ENCODE measurements at places on chromosomes 4 and X.

DNA sequence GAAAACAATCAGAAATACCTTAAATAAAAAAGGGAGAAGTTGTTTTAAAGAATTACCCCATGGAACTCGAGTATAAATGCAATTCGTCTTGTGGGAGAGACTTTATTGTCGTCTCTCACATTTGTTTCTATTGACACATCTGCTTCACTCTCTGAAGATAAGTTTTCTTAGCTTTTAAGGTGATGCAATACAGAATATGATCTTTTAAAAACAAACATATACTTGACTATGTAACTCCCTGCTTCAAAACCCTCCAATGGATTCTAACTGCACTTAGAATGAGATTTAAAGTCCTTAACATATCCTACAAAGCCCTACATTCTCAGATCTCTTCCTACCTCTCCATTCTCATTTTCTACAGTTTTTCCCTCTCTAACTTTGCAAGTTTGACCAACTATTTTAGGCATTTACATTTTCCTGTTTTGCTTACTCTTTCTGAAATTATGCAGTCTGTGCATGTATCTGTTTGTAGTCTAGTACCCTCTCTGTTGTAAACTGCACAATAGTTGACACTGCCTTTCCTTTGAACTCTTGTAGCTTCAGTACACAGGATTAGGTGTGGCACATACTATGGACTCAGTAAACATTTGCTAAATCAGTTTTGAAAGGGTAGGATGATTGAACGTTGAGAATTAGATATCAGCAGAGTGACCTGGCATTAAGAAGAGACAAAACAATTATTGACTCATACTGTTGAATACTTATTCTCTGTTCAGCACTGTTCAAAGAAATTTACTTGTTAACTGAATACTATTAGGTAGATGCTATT, 59.8 kb downstream of the AGTR2 start:
- DNase-seq: no peak

- peak; percentile 67 for DNase-seq
These were observed 41.5 kb upstream of the SMIM10 start for GRCh38 chrX:134949271-134949670.

- DNase-seq: no peak
These were observed 64.9 kb downstream of the POLR2B start for GRCh38 chr4:57043347-57044251.

DNA sequence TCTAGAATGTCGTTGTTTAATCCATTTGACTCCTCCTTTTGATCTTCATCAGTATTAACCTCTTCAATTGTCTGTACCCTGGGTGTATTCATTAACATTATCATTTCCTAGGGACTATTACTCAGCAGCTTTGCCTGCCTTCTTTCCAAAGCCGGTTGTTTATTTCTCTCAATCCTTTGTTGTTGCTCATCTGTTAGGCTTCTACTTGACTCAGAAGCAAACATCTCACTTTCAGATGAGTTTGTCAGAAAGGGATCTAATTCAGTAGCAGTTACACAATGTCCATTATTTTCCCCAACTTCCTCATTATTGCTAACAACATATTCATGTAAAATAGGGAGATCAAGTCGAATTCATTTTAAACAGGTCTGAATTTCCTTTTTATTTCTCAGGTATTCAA, 22.1 kb upstream of the HSD17B10 start:
- peak; percentile 59 for DNase-seq

- no peak for DNase-seq
These were observed 5.4 kb downstream of the FAM47E start for GRCh38 chr4:76256968-76257367.

- no peak for DNase-seq
These were observed 87.6 kb downstream of the GBA3 start for GRCh38 chr4:22780317-22780716.

DNA sequence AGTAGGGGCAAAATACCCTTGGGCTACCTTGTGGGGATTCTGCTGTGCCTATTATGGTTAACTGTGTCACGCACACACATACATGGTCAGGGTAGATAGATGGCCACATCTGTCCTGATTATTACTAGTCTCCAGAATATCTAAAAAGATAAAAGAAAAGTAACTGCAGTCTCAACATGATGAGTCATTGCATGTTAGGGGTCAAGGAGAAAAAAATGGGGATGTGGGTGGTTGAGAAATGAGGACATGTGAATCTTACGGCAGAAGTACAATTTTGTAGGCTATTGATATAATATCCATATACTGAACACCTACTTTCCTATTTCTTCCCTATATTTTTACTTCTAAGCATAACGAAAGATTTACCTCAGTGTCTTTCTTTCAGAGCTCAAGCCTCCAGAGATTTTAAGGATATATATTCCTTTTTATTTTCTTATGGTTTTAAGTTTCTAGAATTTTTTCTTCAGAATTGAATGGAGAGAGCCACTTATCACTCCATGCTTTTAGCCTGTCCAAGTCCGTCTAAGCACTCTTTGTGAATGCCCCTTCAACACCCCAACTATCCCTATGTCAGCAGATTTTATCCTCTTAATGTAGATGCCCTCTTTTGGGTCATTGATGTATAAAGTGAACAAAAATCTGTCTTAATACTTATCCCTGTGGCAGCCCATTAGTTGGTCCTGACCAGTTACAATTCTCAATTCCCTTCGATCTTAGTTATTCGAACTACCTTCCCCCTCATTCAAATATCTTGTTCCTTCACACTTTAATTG, 642.2 kb downstream of the IQCM start:
- DNase-seq: no peak

GRCh38 chr4:164615964-164616363, 138.0 kb upstream of the SMIM31 start:
- DNase-seq: no peak

DNA sequence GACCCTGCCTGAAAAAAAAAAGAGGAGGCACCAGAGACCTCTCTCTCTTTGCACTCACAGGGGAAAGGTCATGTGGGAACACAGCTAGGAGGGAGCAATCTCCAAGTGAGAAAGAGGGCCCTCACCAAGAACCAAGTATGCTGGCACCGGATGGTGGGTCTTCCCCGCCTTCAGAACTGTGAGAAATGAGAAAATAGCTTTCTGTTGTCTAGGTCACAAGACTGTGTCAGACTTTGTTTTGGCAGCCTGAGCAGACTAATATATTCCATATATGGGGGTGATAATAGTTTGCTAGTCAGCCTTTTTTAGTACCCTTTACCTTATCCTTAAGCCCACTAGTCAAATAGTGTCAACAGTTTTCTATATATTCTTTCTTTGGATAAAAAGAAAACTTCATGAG, 193.0 kb downstream of the TRIML1 start:
- DNase-seq: no peak

DNA sequence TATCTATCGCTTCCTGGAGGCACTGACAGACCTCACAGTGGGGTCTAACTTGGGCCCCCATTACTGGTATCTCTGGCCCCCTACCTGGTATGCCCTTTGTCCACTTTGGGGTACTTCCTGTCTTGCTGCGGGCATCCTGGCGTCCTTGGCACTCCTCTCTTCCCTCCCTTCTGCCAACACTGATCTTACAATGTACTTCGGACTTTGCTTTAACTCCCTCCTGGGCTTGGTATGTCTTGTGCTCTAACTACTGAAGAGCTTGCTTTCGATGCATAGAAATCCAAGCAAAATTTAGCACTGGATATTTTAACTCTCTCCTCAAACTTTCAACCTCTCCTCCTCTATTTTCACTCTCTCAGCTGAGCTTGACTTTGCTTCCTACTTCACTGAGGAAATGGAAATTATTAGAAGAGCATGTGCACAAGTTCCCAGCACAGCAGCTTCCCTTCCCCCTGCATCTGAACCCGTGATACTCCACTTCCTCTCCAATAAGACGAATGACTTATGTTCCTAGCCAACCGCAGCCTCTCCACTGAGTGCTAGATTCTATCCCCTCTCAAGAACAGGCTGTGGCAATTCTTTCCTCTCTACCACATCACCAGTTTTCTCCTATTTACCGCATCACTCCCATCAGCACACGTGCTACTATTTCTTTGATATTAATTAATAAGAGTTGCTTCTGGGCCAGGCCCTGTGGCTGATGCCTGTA, 52.9 kb downstream of the SUPT20HL2 start:
- DNase-seq: no peak

GRCh38 chr4:857461-857860, 31.5 kb upstream of the CPLX1 start:
- DNase-seq: no peak

GRCh38 chr4:163665521-163666331, 171.2 kb downstream of the TMA16 start:
- no peak for DNase-seq

DNA sequence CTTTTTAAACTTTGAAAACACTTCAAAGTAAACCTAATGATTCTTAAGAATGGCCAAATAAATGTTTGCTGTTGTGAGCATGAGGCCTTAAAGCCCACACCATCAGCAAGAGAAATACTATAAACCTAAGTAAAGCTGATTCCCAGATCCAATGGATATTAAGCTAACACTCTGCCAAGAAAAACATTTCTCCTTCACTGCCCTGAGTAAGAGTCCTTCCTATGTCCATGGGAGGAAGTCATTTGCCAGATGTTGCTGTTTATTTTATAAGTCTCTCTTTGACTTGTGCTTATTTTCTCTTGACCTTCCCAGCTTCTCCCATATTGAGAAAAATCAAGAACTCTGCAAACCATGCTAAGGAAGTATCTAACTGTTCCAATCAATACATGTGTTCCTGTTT, 154.3 kb upstream of the EDNRA start:
- no peak for DNase-seq

DNA sequence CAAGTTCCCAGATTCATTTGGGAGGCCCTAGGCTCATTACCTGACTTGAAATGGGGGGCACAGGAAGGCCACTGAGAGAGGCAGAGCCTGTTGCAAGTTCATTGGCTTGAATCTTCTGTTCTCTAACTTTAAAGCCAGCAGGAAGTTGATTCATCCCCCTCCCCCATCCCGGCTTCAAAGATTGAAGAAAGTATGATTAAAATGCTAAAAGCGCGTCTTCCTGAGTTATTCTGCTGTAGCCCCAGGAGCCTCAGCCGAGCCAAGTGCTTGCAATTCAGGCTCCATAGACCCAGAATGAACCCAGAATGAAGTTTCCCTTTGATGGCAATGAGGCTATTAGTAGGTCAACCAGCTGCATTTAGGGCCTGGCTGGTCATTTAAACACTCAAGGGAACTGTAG, 14.7 kb downstream of the CHST7 start:
- peak; percentile 28 for DNase-seq

DNA sequence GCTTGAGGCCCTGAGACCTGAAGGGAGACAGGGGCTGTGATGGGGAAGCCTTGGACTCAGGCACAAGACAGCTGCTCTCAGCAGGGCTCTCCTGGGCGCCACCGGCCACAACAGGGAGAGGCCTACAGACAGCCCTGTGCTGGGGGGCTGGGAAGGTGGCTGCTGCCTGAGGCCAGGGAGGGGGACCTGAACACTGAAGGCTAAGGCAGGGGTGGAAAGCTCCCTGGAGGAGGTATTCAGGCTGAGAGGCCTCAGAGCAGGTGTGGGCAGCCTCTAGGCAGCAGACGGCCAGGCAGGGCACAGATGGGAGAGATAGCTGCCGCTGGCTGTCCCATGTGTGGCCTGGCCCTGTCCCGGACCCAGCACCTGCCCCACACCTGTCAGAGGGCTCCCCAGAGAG, 33.0 kb downstream of the TACC3 start:
- no peak for DNase-seq

- DNase-seq: peak; percentile 18
These were observed 29.2 kb downstream of the SULT1E1 start for GRCh38 chr4:69830560-69831269.

- DNase-seq: no peak
These were observed 47.0 kb downstream of the EVC start for GRCh38 chr4:5757954-5758353.

- no peak for DNase-seq
These were observed 315.4 kb upstream of the IGFBP7 start for GRCh38 chr4:57425610-57426009.

DNA sequence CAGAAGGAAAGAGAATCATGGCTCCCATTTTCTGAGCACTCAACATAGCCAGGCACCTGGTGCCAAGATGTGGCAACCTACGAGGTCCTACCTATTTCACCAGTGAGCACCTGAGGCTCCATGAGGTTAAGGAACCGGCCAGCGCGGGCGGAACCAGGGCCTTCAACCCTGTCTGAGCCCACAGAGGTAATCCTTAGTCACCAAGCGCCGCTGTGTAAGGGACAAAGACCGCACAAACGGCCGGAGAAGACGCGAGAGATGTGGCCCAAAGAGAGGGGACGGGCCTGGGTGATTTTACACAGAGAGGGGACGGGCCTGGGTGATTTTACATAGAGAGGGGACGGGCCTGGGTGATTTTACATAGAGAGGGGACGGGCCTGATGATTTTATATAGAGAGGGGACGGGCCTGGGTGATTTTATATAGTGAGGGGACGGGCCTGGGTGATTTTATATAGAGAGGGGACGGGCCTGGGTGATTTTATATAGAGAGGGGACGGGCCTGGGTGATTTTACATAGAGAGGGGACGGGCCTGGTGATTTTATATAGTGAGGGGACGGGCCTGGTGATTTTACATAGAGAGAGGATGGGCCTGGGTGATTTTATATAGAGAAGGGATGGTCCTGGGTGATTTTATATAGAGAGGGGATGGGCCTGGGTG, 114.2 kb downstream of the SMIM20 start:
- DNase-seq: no peak

DNA sequence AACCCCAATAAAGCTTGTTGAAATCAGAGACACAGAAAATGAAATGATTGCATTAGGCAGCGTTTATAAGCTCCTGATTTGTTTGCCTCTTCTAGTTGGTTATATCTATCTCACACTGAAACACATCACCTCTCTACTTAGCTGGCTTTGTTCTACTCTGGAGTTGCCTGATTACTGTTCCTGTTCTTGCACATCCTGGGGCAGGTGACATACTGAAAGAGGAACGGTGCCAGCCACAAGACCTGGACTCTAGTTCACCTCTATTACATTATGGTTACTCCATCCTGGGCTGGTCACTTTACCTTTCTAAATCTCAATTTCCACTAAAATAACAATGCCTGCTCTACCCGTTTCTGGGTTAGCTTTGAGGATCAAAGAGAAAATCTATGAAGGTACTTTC, 47.9 kb downstream of the TRIM2 start:
- no peak for DNase-seq

DNA sequence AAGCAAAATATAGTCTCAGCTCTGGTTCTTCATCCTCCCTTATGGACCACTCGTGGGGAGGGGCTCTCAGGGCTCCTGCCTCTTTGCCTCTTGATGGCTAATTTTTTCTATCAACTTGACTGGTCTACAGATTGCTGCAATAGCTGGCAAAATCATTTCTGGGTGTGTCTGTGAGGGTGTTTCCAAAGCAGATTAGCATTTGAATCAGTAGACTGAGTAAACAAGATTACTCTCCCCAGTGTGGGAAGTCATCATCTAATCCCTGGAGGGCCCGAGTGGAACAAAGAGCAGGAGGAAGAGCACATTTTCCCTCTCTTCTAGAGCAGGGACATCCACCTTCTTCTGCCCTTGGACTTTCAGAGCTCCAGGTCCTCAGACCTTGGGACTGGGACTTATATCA, 153.5 kb downstream of the STK32B start:
- DNase-seq: peak; percentile 42

All from A549 (cell line).